Right ventricle myocardium superior (tissue), 1 donor: ENCODE measurements at places on chromosomes 2 and 18. TPM values are rescaled to one million over a fixed set of nuclear protein-coding genes. Genes with fewer than 3 reads are reported as not detected.

DNA sequence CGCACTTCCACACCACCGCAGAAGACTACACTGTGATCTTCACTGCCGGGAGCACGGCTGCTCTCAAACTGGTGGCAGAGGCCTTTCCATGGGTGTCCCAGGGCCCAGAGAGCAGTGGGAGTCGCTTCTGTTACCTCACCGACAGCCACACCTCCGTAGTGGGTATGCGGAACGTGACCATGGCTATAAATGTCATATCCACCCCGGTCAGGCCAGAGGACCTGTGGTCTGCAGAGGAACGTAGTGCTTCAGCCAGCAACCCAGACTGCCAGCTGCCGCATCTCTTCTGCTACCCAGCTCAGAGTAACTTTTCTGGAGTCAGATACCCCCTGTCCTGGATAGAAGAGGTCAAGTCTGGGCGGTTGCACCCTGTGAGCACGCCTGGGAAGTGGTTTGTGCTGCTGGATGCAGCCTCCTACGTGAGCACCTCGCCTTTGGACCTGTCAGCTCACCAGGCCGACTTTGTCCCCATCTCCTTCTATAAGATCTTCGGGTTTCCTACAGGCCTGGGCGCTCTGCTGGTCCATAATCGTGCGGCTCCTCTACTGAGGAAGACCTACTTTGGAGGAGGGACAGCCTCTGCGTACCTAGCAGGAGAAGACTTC lies 12.5 kb downstream of the MOCOS start:
- DNase-seq = no peak

EDAR gene
- total RNA-seq = 0.11 TPM

GRCh38 chr2:21793461-21793860 lies 669.7 kb downstream of the TDRD15 start:
- no peak for DNase-seq

KCNG3 gene
- not detected for total RNA-seq

FSHR gene
- 0.46 TPM for total RNA-seq

GRCh38 chr2:191941376-191941929 lies 94.6 kb upstream of the CAVIN2 start:
- DNase-seq = no peak

NYAP2 gene
- not detected for total RNA-seq

- DNase-seq = no peak
Observed at GRCh38 chr18:23162473-23162872, 27.2 kb downstream of the CABLES1 start.

DNA sequence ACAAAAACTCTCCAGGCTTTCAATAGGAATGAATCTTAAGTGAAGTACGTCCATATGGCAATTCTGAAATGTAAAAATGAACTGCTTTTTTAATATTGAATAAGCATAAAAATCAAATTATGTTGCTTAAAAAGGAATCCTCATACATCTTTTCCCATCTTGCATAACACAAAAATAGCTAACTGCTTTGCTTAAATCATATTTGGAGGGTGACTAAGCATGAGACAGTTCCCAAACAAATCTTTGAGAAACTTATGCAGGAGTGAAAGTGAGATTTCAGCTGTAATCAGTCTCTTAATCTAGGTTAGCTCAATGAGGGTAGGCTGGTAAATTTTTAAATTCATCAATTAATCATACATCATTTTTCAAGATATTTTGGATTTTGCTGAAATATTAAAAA lies 111.5 kb downstream of the MBD5 start:
- DNase-seq = no peak

GRCh38 chr2:132387126-132387525 lies 29.5 kb upstream of the GPR39 start:
- no peak for DNase-seq

DNA sequence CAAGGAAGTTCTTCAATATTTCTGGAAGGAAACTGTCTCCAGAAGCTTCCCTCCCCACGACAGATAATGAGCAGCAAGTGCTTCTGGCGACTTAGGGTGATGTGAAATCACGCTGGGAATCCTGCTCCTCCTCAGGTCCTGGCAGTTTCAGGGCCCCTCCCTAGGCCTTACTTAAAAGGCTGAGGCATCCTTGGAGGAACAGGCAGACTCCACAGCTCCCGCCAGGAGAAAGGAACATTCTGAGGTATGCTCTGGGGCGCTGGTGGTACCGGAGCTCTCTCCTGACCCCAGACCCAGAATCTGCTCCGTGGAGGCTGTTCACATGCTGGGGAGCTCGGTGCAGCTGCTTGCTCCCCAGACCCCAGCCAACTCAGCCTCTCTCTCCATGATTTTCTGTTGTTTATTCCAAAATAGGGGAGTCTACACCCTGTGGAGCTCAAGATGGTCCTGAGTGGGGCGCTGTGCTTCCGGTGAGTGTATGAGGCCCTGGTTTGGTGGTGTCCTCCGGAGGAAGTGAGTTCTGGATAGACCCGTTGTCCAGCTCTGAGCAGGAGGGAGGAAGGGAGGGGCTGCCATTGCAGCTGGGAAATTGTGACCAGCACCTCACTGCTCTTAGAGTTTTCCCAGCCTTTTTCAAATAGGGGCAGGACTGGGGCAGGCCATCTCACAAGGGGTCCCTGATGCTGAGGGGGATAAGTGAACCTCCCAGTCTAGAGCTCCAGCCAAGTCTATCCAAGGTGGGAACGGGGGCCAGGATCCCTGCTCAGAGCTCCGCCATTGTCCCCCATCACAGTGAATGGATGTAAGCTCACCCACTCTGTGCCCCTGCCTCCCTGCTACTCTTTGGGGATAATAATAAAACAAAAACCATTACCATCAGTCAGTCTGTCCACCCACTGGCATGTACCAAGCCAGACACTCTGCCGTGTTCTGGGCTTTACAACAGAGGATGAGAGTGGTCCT lies at the start of gene IL36RN:
Gene IL36RN (plus strand): TSS at position 201 of the 963 bp plus-strand sequence. CDS start 241 bp downstream, at position 442.
- no peak for DNase-seq

DNA sequence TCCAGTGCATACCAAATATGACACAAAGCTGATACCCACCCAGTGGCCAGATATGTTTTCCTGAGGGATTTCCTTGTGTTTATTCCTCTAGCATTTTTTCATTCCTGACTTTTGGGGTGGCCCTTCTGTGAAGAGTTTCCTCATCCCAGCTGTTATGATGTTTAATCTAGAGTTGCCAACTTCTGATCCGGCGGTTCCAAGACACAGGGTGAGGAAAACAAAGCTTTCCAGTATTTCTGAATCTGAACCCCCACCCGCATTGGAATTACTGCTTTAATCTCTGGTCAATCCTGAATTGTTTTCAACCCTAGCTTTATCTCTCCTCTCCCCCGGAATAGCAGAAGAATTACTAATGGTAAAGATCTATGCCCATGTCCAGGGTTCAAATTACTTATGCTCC lies 39.2 kb upstream of the PNPT1 start:
- no peak for DNase-seq

IL36A gene
- not detected for total RNA-seq

PSMA8 gene
- total RNA-seq = 0.48 TPM

CGREF1 gene
- total RNA-seq = 1.4 TPM

GRCh38 chr2:189927823-189928222 lies 134.7 kb downstream of the MSTN start:
- no peak for DNase-seq

HS6ST1 gene
- total RNA-seq = 35.1 TPM

SETBP1 gene
- 6.3 TPM for total RNA-seq

DNA sequence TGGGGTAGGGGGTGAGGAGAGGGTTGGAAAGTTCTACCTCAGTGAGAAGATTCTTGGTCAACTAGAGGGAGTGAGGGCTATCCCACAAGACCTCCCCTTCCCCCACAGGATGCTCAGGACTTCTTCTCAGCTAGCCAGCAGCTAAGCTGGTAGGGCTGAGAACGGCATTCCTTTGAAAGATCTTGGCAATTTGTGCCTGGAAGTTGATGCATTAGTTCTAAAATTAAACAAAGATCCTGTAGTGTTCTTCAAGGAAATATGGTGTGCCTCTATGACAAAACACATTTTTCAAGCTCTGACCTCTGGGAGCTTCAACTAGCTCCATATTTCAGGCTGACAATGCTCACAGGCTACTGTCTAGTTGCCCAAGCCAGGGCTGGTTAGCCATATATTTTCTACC lies 2.3 kb downstream of the LYPD1 start:
- DNase-seq = no peak

ACOXL gene
- total RNA-seq = not detected

RIF1 gene
- 14.6 TPM for total RNA-seq

DNA sequence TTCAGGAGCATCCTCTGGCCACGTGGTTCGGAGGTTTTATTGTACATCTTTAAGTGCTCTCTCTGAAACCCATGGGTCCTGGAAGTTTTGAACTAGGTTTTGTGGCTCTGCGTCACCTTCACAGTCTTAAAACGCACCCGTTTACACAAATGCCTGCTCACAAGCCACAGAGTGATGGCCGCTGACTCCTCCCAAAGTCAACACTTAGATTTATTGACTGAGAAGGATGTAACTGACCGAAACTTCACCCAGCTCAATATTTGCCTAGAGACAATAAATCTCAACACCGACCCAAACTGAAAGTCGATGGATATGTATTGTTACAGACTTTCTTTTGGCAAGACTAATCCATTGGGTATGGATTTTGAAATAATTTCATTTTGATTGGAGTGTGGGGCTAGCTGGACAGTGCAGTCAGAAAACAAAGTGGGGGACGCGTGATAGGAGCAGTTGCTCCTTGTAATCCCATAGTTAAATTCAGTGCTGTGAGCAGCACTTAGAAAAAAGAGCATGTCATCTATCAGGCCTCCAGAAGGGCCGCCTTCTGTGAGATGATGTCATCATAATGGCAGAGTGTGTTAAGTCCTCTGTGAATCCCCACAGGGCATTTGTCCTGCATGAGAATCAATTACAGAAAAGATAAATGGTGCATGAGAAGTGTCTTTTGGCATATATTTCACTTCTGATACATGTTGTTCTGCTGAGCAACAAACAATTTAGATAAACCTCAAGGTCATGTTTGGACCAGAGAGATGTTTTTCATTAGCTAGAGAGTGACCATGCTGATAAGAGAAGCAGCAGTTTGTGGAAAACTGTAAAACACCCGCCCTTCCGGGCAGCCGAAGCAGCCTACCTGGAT lies 183.7 kb downstream of the INO80D start:
- no peak for DNase-seq

GRCh38 chr2:228654707-228655106 lies 473.2 kb upstream of the SPHKAP start:
- no peak for DNase-seq

- no peak for DNase-seq
Observed at GRCh38 chr2:152097290-152097800, 1.5 kb downstream of the CACNB4 start.

GULP1 gene
- 4.6 TPM for total RNA-seq

- DNase-seq = no peak
Observed at GRCh38 chr2:226752887-226753286, 46.7 kb downstream of the IRS1 start.

DNA sequence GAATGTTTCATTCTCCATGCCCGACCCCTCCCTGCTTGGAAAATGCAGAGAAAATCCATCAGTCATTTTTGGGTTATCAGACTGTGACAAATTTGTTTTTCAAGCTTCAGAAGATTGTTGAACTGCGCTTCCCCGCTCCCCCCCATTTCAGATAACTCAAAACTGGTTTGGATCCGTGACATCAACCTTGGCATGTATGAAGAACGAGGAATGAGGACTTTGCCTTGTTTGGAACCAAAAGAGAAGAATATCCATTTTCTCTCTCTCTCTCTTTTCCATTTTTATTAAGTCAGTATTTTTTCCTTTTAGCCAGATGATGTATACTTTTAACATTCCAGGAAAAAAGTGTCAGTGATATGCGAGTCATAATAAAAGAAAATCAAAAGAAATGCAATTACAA lies 171.6 kb downstream of the BCL2 start:
- no peak for DNase-seq
